ENCODE measurements at places on chromosomes 1 and 21.

- no peak for DNase-seq
Observed at GRCh38 chr1:166865926-166866325, 10.1 kb downstream of the TADA1 start.

DNA sequence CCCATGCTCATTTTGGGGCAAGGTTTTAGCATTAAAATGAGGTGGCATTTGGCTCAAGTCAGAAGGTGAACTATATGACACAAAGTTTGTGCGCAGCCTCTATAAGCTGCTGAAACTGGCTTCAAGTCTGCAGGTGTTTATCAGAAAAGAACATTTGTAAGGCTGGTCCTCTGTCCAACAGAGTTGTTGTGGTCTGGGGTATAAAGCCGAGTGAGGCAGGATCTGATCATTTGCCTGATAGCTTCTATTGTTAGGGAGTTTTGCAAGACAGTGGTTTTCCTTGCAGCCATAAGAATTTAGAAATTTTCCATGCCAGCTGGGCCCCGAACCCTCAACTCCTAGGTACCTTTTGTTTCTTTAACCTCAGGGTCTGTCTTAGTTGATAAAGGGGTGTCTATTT is 130.8 kb downstream of the PGBD5 start:
- DNase-seq: no peak

DNA sequence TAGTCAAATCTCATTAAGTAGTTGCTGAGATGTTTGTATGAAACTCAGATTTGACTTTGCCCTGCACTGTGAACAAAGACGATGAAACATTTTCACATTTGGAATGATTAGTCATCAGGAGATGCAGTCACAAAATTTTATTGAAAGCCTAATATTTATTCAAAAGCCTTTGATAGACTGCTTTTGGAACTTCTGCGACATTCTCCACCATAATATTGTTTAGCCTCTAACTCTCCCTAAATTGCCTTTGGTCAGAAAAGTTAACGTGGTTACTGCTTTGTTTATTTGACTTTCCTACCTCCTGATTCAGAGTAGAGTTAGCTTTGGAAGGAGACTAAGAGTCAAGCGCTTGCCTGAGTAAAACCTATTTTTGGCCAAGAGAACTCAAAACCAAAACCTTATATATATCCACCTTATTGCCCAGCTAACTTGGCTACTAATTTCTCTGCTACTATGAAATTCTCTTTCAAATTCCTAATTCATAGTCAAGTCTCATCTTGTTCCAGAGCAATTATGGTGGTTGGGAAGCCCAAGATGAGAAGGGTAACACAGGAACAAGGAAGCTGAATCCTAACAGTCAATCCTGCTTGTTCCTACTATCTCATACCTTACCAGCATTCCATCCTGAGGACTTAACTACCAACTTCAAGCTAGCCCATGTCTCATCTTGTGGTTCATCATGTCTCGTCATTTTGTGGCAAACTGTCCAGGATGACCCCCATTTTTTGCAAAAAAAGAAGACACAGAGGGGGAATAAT is 429.6 kb downstream of the USP25 start:
- DNase-seq: no peak

GRCh38 chr1:26771643-26772321 is 16.0 kb upstream of the PIGV start:
- DNase-seq: peak; percentile 89

- DNase-seq: no peak
Observed at GRCh38 chr1:221706876-221707582, 34.9 kb downstream of the DUSP10 start.

DNA sequence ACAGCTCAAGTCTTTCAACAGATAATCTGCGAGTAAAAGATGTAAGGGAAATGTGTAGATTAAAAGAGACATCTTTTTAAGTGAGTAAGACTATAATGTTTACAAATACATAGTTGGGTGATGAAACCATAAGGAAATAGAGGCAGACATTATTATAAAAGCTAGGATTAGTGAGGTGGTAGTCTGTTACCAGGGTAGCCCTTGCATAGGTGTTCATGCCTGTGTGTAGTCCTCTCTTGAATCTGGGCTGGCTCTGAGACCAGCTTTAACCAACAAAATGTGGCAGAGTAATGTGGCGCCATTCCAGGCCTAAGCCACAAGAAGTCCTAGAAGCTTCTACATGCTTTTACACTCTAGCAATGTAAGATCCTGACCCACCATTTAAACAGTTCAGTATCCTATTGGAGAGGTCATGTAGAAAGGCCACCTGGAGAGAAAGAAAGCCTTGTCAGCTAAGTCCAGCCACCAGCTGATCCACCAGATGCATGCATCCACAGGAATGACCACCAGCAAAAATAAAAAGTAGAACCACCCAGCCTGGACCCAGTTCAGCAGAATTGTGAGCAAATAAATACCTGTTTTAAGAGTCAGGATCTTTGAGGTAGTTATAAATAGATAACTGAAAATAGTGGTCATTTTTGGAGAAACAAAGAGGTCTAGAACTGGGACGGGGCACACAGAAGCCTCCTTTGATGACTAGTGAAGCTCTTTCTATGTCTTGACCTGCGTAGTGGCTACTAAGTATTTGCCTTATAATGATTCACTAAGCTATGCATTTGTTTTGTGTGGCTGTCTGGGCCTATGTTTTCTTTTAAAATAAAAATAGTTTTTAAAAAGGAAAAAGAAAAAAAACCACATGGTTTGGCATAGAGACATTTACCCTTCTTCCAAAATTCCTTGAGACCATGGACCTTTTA is 8.1 kb downstream of the NIBAN1 start:
- DNase-seq: no peak
